Effector memory CD4-positive, alpha-beta T cell (primary cell): ENCODE measurements at places on chromosomes 6 and 20.

- peak overlapping the region; percentile 79 for H3K27ac ChIP-seq
- H3K36me3 ChIP-seq, result no peaks in the 10 kb centered on the region
- DNase-seq, result peak; percentile 48
- H3K27me3 ChIP-seq, result no peaks in the 10 kb centered on the region
- peak overlapping the region; percentile 71 for H3K4me3 ChIP-seq
Observed at GRCh38 chr6:27133281-27134227, 113.9 kb upstream of the PRSS16 start.

- H3K27me3 ChIP-seq, result no peaks in the 10 kb centered on the region
- no peak for DNase-seq
- no peaks in the 10 kb centered on the region for H3K36me3 ChIP-seq
Observed at GRCh38 chr6:156513504-156513903, 263.7 kb upstream of the ARID1B start.

DNA sequence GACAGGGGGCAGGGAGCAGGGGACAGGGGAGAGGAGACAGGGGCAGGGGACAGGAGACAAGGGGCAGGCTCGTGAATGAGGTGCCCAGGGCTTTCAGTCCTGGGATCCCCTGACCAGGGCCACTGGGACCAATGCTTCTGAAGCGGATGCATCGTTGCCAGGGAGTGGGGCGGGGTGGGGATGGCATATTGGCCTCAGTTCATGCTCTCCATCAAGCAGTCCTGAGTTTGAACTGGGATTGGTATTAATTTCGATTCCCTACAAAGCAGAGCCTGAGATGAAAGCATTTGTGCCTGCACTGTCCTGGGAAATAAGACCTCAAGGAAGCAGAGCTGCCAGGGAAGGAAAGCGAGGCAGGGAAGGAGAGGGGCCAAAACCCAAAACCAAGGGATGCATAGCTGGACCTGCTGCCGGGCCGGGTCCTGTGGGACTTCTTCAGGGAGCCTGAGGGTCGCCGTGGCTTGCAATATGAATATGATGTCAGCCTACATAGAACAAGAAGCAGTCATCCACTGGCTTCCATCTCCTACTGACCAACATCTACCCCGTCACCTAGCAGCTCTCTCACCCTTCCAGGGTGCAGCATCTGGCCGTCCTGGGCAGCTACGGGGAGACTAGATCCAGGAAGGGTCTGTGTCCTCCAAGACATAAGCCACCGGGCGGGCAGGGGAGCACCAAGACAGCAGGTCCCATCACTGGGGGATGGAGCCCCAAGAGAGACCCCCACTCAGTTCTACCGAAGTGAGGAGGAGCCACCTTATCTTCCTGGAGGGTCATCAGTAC is 233.3 kb downstream of the SYNDIG1 start:
- no peaks in the 10 kb centered on the region for H3K4me1 ChIP-seq
- H3K27me3 ChIP-seq, result no peaks in the 10 kb centered on the region
- H3K36me3 ChIP-seq, result no peaks in the 10 kb centered on the region
- no peak overlapping the region for H3K27ac ChIP-seq
- no peak overlapping the region for H3K4me3 ChIP-seq
- DNase-seq, result no peak

DNA sequence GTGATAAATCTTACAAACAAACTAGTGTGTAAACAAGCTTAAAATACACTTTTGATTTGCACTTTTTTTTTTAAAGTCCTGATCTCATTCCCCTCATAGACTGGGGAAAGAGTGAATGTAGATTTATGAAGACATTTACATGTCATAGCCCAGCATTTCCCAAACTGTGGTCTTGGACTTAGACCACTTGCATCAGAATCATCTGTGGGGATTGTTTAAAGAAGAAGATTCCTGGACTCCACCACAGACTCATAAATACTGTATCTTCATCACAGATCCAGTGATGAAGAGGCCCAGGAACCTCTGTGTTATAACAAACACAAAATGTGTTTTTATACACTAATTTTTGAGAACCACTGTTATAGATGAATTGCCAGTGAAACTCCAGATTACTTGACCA is 99.5 kb downstream of the KCNQ5 start:
- DNase-seq, result no peak
- no peak overlapping the region for H3K27ac ChIP-seq
- H3K4me3 ChIP-seq, result no peak overlapping the region

GRCh38 chr6:147040121-147040910 is 163.9 kb upstream of the STXBP5 start:
- no peak overlapping the region for H3K27ac ChIP-seq
- no peaks in the 10 kb centered on the region for H3K36me3 ChIP-seq
- no peaks in the 10 kb centered on the region for H3K4me1 ChIP-seq
- H3K27me3 ChIP-seq, result no peaks in the 10 kb centered on the region

DNA sequence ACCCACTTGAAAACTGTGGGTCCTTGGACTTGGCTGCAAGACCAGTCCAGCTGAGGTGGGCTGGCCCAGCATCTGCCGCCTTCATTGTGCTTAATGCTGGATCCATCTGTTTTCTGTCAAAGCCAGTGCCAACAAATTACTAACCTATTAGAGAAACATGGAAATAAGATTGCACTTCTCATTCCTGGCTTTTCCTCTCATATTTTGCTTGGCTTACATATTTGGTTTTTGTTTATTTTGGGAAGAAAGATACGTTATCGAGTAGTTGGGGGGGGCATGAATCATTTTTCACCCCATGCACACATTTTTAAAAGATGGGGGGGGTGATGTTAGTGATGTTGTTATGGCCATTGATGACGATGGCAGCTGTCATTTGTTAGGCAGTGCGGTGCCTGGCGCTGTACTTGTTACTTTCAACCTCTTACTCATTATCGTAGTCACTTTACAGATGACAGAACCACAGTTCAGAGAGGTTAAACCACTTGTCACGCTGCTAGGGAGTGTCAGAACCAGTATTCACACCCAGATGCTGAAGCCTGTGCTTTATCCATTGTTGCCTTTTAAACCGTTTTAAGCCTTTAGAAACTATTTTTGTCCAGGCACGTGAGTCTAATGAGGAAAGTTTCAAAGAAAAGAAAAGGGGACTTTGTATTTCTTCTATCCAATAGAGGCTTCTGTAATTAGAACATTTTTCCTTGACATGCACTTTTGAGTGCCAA is 180.0 kb downstream of the TMEM242 start:
- no peak for DNase-seq
- no peak overlapping the region for H3K27ac ChIP-seq
- no peaks in the 10 kb centered on the region for H3K27me3 ChIP-seq

DNA sequence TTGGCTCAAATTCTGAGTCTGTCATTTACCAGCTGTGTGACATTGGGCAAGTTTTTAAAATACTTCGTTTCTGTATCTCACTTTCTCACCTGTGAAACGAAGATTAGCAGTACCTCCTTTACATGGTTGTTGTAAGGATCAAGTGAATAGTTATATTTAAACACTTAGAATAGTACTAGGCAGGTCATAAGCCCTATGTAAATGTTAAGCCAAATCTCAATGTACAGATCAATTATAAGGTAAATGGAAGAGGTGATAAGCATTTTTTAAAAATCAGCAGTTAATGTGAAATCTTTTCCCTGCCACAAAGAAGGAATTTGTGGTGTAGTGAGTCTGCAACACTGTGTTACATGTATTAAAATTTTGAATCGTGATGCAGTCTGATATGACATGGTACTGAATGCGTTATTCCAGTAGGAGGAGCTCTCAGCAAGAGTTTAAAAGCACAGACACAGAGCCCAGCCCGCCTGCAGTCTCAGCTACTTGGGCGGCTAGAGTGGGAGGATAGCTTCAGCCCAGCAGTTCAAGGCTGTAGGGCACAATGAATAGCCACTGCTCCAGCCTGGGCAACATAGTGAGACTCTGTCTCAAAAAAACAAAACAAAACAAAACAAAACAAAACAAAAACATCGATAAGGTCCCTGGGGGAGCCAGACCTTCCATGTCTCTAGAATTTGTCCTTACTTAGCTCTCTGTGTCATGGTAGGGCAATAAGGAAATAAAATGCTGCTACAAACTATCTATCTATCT is 46.0 kb downstream of the GTF2H5 start:
- no peaks in the 10 kb centered on the region for H3K4me1 ChIP-seq
- no peaks in the 10 kb centered on the region for H3K36me3 ChIP-seq
- no peak overlapping the region for H3K4me3 ChIP-seq
- no peaks in the 10 kb centered on the region for H3K27me3 ChIP-seq
- no peak for DNase-seq

- H3K4me3 ChIP-seq, result no peak overlapping the region
Observed at GRCh38 chr6:138554146-138554545, 54.9 kb upstream of the NHSL1 start.

DNA sequence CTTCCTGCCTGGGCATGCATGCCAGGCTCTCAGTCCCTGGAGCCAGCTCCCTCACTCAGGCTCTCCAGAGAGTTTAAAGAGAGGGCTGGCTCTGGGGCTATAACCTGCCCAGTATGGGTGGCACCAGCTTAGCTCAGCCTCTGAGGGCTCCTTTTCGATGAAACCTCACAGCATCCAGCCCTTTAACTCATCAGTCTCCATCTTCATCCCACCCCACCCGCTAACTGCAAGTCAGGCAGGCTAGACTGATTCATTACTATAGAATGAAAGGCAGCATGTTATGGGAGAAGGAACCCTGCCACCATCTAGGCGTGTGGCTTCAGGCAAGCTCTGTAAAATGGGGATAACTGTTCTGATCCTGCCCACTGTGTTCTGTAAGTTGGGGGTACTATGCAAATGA is 53.5 kb downstream of the RAB44 start:
- H3K27ac ChIP-seq, result no peak overlapping the region
- peaks cover 40% of the 10 kb centered on the region for H3K4me1 ChIP-seq
- H3K36me3 ChIP-seq, result no peaks in the 10 kb centered on the region
- no peak overlapping the region for H3K4me3 ChIP-seq
- DNase-seq, result no peak

GRCh38 chr20:57544838-57545564 is 15.9 kb upstream of the PCK1 start:
- H3K27ac ChIP-seq, result no peak overlapping the region
- no peak overlapping the region for H3K4me3 ChIP-seq
- H3K27me3 ChIP-seq, result no peaks in the 10 kb centered on the region
- no peak for DNase-seq
- H3K36me3 ChIP-seq, result no peaks in the 10 kb centered on the region

DNA sequence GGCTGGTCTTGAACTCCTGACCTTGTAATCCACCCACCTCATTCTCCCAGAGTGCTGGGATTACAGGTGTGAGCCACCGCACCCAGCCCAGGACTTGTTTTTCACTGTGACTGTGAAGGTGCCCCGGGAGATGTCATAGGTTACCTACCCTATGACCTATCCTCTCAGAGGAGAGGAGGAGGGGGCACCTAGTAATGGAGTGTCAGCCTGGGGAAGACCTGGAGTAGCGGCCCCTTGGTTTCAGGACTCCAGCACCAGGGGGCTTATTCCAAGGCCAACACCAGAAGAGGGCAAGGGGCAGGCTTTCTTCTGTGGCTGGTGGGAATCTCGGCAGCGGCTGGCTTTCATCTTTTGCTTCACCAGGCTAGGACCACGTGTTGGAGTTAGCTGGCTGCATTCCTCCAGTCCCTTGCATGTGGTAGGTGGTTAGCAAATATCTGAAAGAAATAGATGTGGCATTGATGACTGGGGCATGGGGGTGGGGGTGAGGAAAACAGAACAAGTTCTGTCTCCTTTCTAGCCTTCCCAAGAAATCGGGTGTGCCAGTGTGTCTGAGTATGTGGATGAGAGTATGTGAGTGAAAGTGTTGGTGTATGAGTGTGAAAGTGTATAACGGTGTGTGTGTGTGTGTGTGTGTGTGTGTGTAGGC is 7.9 kb upstream of the ITPR3 start:
- H3K4me3 ChIP-seq, result no peak overlapping the region
- no peak overlapping the region for H3K27ac ChIP-seq
- no peaks in the 10 kb centered on the region for H3K27me3 ChIP-seq
- no peaks in the 10 kb centered on the region for H3K36me3 ChIP-seq
- H3K4me1 ChIP-seq, result no peaks in the 10 kb centered on the region

- peaks cover 43% of the 10 kb centered on the region for H3K36me3 ChIP-seq
- H3K27me3 ChIP-seq, result no peaks in the 10 kb centered on the region
- peaks cover 2% of the 10 kb centered on the region for H3K4me1 ChIP-seq
- no peak overlapping the region for H3K27ac ChIP-seq
Observed at GRCh38 chr20:1369970-1370369, 22.9 kb downstream of the FKBP1A start.
